Right renal cortex interstitium (tissue), 3 donors: ENCODE measurements at places on chromosomes 12 and 14.

DNA sequence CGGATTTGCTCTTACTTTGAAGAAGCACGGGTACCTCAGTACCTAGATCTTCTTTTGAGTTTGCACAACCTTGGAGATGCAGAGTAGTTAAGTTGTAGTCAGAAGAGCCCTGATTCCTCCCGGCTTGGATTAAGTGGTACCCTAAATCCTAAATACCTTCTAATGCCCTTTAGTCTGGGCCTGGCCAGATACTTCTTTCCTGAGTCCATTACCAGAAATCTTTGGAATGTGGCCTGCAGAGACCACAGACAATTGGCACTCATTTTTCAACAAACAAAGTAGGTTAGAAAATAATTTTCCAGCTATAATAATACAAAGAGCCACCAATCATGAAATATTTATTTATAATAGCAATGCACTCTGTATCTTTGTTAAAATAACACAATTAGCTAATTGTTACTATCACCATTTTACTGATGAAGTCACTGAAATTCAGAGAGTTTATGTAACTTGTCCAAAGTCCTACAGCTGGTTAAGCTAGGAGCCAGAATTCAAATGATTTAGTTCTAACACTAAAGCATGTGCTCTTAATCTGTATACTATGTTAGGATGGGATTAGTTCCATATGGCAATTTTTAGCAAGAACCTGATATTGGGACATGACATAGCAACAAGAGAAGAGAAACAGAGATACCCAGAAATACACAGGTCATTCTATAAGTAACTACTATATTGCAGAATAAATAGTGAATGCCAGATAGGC lies 132.1 kb upstream of the PDZRN4 start:
- DNase-seq, result no peak

- no peak for DNase-seq
Measured at GRCh38 chr12:120725151-120725658, 421 bp upstream of the ACADS start.

DNA sequence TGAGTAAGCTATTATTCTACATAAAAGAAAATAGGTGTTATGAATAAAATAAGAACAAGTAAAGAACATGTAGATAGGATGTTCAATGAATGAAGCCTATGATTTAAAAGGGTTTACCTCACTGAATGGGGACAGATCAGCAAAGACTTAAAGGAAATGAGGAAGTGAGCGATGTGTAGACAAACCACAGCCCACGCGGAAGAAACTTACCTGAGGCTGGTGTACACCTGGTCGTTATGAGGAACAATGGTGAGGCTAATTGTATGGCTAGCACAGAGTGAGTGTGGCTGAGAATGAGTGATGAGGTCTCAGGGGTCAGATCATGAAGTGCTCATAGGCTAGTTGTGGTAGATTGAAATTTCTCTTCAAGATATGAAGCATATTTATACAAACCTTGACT lies 221.7 kb downstream of the ALG10B start:
- no peak for DNase-seq

GRCh38 chr12:63294327-63294632 lies 143.3 kb upstream of the AVPR1A start:
- DNase-seq, result peak; percentile 47

- DNase-seq, result no peak
Measured at GRCh38 chr12:129494766-129495165, 409.1 kb downstream of the TMEM132D start.

DNA sequence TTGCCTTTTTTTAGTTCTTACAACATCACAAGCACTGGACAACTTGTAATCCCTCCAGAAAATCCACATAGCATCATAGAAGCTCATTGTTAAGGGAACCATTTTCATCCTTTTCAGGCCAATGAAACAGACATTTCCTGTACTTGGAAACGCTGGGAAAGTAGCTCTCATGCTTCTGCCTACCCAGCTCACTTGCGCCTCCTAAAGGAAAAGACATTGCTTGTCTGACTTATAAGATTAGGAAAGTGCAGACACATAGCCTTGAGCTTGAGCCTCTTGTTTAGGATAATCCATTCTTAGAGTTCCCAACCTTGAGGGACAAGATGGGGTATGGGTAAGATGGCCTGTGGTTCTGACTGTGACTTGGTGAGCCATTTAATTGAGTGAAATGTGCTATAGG lies 589.5 kb downstream of the NOVA1 start:
- DNase-seq, result no peak

GRCh38 chr12:76530516-76530915 lies 29.1 kb downstream of the OSBPL8 start:
- no peak for DNase-seq

DNA sequence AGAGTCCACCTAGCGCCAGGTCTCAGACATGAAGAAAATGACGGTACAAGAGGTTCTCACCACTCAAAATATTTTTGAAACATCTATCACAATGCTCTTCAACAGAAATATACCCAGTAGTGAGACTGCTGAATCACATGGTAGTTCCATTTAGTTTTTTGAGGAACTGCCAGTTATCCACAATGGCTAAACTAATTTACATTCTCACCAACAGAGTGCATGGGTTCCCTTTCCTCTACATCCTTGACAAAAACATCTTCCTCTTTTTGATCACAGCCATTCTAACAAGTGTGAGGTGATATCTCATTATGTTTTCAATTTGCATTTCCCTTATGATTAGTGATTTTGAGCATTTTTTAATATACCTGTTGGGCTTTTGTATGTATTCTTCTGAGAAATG lies 5.7 kb upstream of the GPR65 start:
- no peak for DNase-seq

DNA sequence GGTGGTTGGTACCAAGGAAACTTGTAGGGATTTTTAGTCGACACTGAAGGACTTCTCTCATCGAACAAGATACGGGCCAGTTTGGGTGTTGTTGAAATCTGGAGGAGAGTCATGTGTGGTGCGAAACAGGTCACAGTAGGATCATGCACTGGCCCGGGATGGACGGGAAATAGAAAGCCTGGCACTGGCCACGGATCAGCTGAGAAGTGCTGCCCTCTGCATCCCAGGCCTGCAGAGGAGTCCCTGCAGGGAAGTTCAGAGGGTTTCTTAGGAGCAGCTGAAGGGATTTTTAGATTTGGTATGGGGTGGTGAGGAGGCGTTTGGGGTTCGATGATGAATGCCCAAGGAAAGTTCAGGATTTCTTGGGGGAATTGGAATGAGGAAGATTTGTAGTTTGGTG lies 63.1 kb downstream of the TSPAN9 start:
- no peak for DNase-seq

DNA sequence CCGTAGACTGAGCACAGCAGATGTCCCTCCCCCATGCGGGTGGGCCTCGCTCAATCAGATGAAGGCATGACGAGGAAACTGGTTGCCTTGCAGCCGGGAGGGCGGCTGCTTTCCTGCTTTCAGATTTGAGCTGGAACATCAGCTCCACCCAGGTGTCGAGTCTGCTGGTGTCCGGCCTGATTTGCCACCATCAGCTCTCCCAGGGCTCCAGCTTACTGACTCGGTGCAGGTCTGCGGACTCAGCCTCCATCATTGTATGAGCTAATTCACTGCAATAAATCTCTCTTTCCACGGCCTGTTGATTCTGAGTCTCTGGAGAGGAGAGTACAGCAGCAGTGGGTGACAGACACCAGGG lies 156.2 kb downstream of the KIF26A start:
- DNase-seq, result no peak

- no peak for DNase-seq
Measured at GRCh38 chr12:67952787-67953186, 36.5 kb upstream of the IFNG-AS1 start.

GRCh38 chr12:15691388-15691787 lies 97.8 kb downstream of the EPS8 start:
- DNase-seq, result no peak

GRCh38 chr12:63779498-63780481 lies at the start of gene RXYLT1:
TSS of gene RXYLT1 (plus strand) at chr12:63779909. CDS start at chr12:63779961, 52 bp downstream.
- DNase-seq, result peak; percentile 67

DNA sequence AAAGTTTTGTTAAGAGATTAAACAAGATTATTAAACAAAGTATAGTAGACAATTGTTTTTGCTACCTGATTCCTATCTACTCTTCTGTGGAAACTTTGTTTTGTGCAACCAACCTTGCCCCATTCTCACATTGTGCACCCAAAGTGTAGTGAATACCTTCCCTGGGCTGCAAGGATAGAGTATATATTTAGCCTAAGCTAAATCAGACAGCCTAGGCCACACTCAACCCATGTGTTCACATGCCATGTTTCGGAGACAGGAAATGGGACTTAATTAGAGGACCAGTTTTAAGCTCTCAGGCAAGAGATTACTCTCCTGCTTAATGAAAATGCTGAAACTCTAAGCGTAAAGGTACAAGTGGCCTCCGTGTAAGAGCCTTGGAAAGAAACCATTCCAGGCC lies 734.9 kb upstream of the USP15 start:
- DNase-seq, result no peak

DNA sequence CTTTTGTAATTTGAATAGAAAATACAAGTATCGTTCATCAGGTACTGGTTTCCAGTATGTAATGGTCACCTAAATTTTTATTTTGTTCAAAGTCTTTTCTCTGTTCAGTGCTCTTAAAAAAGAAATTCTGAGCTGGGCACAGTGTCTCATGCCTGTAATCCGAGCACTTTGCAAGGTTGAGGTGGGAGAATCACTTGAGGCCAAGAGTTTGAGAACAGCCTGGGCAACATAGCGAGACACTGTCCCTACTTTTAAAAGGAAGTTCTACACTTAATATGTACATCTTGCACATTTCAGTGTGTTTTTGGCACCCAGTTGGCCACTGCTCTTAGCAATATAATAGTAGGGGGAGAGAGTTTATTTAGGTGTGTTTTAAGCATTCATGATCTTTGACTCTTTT lies 27.9 kb downstream of the PCNX1 start:
- no peak for DNase-seq

DNA sequence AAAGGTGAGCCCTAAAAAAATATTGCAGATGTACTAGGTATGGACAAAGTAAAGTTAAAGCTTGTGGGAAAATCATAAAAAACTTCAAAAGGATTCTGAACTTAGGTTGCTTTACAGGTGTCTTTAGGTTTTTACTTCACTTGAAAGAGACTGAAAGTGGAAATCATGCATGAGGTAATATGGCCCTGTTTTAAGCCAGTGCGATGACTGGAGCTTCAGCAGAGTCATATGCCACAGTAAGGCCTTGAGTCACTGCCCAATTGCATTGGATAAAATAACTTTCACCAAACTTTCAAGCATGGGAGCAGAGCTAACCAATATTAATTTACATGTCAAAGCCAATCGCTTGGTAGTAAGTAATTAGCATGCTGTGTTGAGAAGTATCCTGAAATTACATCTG lies 63.9 kb upstream of the TMEM260 start:
- no peak for DNase-seq

DNA sequence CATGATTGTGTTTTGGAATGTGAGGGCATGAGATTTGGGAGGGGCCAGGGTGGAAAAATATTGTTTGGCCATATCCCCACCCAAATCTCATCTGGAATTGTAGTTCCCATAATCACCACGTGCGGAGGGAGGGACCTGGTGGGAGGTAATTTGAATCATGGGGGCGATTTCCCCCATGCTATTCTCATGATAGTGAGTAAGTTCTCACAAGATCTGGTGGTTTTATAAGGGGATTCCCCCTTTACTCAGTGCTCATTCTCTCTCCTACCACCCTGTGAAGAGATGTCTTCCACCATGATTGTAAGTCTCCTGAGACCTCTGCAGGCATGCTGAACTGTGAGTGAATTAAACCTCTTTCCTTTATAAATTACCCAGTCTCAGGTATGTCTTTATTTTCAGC lies 15.7 kb downstream of the OR10P1 start:
- no peak for DNase-seq

DNA sequence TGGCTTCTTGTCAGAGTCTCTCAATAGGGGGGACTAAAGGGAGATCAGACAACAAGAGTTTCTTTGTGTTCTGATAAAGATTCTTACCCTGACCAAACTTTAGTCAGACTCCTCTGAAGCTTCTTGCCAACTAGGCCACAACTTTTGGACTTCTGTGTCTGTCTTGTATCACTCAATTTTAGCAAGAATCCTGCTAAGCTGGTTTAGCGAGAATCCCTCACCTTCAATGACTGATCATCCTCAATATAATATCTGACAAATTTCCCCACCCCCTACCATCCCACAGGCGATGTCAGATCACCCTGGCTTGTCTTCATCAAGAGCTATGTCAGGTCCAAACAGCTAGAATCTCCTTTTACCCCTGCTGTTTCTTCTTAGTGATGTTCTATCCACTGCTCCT lies 215.2 kb downstream of the RASSF9 start:
- DNase-seq, result no peak

- no peak for DNase-seq
Measured at GRCh38 chr12:10722502-10722904, 620 bp downstream of the YBX3 start.

- DNase-seq, result no peak
Measured at GRCh38 chr14:81529391-81529790, 4.3 kb downstream of the SEL1L start.

- no peak for DNase-seq
Measured at GRCh38 chr12:106071686-106072085, 67.1 kb downstream of the NUAK1 start.

DNA sequence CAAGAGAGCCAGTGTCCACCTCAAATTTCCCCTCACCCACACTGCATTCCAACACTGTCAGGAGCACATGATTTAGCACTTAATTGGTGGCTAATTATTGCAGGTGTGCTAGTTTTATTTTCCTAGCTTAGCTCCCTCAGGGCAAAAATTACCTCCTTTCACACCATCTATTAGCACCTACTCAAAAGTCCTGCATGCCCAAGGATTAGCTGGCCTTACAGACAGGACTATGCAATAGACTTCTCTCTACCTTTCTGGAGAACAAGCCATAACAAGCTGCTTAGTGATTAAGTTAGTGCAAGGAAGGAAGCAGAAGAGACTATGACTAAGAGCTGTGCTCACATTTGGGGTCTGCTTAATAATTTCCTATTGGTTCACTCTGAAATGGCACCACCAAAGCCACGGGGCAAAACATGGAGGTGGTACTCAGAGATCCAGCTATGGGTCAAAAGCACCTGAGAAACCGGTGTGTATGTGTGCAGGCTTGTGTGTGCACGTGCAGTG lies 69.5 kb downstream of the STON2 start:
- DNase-seq, result no peak

- DNase-seq, result no peak
Measured at GRCh38 chr12:7369274-7369729, 65.4 kb downstream of the ACSM4 start.

GRCh38 chr14:24315243-24315806 lies 4.0 kb downstream of the LTB4R start:
- DNase-seq, result no peak

DNA sequence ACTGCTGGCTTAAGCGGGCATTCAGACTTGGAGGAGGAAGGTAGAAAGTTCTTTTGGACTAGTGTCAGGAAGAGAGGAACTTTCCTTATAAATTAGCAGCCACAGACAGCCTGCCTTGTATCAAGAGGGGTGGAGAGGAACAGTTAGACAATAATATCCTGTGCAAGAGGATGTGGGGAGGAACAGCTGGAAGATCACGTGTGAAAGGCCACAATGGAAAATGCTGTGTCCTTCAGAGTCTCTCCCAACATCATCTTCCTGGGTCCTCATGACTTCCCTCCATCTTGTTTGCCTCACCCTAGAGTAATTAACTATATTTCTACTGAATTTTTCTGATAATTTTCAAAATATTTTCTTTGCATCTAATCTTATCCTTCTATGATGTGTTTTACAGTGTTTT lies 117.4 kb downstream of the MGAT4C start:
- DNase-seq, result no peak
